Activated T-cell treated with anti-CD3 and anti-CD28 coated beads, Interleukin-2, amount 50 U/mL, for 72 hours (primary cell): ENCODE measurements at places on chromosomes 12 and 14.

- DNase-seq: no peak
Observed at GRCh38 chr14:61395115-61395725, 73.8 kb downstream of the PRKCH start.

DNA sequence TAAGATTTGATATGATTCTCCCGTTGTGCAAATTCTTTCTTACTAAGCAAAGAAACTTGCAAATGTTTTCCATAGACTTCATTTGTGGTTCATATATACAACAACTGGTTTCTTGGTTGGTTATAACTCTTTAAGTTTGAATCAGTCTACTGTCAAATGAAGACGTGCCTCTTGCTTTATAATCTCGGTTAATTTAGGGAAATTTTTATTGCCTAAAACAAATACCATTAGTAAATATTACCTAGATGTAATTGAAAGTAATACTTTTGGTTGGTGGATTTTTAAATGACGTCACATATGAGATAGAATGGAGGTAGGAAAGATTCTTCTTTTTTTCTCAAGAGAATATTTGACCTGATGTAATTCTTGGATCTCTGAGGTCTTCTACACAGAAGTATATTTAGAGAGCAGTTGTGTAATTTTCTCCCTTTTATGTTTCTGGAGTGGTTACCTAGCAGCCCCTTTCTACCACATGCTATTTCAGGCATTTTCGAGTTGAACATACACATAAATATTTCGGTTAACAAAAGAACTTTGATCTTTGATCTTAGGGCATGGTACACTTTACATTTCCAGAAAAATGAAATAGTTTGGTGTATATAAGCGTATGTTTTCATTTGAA lies 1.7 kb downstream of the ATF7IP start:
- DNase-seq: no peak

DNA sequence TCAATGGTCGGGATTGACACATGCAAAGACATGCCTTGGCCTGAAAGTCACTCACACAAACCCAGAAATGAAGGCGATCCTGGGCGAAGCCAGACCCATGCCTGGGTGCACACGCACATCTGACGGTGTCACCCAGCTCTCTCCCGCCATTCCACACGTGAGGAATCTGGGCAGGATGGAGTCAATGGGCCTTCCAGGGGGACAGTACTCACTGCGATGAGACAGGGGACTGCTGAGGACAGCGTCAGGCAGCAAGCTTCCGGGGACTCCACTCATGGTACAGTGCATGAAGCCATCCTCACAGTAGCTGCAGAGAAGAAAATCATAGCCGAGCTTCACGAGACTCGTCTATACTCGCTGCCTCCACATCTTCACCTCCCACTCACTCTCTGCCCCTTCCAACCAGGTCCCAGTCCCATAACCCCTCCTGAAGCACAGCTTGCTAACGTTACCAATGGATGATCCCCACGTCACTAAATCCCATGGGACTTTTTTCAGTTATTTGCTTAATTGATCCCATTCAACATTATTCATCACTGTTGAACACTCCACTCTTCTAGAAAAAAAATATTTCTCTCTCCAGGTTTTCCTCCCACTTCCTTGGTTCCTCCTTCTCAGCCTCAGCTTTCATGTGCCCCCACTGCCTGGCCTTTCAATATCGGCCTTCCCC lies 77.8 kb downstream of the VWF start:
- DNase-seq: no peak

- no peak for DNase-seq
Observed at GRCh38 chr12:132079200-132079599, 64.9 kb downstream of the DDX51 start.

DNA sequence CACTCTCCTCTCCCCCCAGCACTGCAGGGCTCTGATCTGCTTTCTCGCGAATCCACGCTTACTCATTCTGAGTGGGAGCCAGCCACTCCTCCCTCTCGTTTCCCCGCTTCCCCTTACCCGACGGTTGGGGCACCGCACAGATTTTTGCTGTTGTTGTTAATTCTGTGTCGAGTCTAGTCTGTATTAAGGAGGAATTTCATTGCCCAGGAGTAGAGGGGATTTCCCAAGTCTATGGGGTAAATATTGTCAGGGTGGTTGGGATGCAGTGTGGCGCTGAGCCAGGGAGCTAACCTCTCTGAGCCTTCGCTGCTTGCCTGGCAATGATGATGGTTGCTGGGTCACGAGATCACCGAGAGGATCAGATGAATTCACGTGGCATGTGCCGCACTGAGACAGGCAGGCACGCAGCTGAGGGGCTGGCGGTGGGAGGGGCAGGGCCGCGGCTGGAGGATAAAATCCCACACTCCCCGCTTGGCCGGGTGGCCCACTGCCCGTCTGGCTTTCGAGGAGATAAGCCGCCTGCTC lies 18.5 kb downstream of the NCOR2 start:
- peak; percentile 27 for DNase-seq

GRCh38 chr14:94421316-94421715 lies 31.3 kb downstream of the SERPINA11 start:
- DNase-seq: no peak

- DNase-seq: no peak
Observed at GRCh38 chr14:58104808-58105207, 47.2 kb downstream of the ARMH4 start.

DNA sequence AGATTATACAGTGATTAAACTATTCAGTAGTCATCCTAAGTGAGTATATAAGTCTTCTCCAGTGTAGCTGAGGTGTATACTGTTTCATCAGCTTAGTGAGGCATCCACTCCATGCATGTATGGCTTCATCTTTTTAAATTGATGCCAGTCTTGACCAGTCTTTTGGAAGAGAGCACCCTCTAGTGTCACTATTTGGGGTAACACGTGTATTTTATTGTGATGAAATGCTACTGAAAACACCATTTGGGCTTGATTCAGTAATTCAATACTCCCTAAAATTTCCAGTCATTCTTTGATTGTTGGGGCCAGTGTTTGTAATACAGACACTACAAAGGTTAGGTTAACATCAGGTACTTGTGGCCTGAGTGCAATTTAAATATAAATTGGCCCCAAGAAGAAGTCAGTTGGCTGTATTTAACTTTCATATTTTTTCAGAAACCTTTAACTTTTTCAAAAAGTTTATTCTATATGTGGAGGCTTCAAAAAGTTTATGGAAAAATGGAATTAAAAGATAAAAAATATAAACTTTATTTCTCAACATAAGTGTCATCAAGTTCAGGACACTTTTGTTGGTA lies 35.3 kb downstream of the MIPOL1 start:
- DNase-seq: no peak

GRCh38 chr14:102805371-102805891 lies 28.2 kb downstream of the TRAF3 start:
- peak; percentile 69 for DNase-seq

DNA sequence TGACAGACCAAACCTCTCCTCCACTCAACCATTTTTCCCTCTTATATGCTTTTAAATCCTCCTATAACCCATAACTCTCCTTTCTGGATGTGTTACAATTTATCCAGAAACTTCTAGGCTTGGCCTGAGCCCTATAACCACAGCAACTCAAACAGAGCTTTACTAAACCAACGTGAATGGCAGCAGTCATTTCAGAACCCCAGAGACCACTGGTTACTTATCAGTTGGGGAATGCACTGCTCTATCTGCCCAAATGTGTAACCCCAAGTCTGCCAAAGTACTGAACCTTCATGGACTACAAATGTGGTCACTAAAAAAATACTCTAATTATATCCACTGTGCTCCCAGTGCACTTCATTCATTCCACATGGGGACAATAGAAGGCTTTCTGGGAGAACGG lies 42.0 kb downstream of the NAA25 start:
- no peak for DNase-seq

- no peak for DNase-seq
Observed at GRCh38 chr12:76103958-76104357, 19.5 kb upstream of the NAP1L1 start.

DNA sequence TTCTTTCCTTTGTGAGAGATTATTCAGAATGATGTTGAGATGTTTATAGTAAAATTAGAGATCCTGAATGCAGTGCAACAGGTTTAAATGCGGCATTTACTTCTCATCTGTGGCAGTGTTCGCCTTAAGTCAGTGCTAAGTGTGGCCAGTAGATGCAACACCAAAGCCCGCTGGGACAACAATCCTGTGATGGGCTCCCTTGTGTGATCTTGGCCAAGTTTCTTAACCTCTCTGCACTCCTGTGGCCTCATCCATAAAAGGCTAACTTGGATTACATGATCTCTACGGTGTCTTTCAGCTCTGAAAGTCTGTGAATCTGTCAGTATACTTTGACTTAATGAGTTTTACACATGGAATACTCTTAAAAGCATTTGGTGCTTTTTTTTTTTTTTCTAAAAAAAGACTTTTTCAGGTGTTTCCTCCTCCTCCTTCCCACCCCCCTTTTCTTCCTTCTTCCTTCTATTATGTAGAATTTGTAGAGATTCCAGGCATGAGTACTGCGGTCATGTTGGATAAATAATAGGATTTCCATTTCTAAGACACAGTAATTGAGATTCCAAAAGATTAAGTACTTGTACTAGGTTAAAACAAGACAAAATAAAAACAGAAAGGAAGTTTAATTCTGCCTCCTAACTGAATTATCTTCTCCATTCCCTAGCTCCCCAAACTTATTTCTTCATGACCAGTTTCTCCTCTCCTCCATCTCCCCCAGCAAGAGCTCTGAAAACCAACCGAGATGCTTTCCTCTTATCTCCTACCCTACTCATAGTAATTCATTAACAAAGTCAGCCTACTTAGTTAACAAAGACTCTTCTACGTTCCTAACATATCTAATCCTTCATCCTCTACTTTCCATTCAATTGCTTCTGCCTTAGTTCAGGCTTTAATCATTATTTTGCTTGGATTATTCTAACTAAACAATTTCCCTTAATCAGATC lies 42.2 kb upstream of the NAV3 start:
- no peak for DNase-seq

- DNase-seq: no peak
Observed at GRCh38 chr12:76863005-76863670, 15.7 kb downstream of the CSRP2 start.

- DNase-seq: no peak
Observed at GRCh38 chr12:118680356-118680963, 300.9 kb upstream of the SRRM4 start.

DNA sequence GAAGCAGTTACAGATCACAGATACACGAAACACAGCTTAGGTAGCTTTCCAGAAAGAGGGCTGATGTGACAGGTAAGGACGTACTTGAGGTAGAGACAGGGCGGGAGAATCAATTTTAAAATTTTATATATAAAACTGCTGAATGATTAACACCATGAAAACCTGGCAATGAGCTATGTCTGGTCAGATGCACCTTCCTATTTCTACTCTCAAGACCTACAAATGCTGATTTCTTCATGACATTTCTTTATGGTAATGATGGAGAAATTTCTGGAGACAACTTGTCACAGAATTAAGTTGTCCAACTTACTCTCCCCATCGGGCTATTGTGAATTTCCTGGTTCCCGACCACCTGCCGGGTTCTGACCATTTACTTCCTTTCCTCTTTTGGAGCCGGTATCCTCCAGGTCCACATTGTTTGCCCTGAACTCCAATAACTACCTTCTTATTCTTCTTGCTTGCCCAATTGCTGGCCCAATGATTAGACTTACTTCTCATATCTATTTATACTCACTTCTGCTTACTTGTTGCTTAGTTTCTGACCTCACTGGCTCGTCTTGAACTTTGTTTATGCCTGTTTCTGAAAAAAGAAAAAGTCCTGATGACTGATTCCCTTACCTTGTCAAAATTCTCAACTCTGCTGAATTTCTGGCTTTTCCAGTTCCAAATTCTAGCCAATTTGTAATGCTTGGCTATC lies 12.8 kb upstream of the ATP2B1 start:
- no peak for DNase-seq

- DNase-seq: no peak
Observed at GRCh38 chr12:47087088-47087688, 7.4 kb upstream of the AMIGO2 start.

DNA sequence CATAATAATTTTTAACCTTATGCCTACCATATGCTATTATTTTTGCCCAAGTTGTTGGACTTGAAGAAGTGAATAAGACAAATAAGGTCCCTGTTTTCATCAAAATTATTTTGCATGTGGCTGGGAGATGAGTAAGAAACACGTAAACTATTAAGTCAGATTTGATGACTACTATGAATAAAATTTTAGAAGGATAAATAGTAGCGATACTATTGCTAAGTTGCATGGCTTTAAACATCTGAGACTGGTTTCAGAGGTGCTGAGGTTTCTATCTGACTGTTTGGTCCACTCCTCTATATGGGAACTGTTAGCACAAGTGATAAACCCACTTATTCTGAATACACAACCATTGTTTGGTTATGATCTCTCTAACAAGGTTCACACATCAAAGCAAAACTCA lies 674.3 kb upstream of the MDGA2 start:
- no peak for DNase-seq

GRCh38 chr14:23399591-23399990 lies 8.5 kb downstream of the MYH6 start:
- DNase-seq: no peak

DNA sequence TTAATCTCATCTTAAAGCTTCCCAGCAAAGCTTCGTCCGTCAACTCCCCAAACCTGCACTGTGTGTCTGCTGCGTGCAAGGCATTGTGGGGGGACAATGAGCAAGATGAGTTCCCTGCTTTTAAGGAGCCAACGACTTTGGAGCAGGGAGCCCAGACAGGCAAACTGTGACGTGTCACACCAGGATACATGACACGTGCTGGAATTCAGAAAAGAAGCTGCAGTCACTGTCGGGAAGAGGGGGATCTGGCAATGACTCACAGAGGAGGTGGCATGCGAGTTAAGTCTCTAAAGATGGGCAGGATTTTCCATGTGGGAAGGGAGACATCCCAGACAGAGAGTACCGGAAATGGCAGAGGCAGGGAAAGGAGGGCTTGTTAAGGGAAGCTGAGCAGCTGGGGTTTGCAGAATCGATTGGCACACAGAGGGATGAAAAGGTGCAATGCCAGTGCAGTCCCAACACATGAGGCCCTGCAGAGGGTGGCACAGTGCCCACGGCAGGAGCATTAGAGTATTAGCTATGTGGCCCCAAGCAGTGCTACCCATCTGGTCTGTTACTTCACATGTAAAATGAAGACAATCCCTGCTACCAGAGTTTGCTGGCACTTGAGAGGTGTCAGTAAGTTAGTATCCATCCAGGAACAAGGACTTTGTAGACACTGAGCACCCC lies 52.9 kb downstream of the SETD3 start:
- no peak for DNase-seq

DNA sequence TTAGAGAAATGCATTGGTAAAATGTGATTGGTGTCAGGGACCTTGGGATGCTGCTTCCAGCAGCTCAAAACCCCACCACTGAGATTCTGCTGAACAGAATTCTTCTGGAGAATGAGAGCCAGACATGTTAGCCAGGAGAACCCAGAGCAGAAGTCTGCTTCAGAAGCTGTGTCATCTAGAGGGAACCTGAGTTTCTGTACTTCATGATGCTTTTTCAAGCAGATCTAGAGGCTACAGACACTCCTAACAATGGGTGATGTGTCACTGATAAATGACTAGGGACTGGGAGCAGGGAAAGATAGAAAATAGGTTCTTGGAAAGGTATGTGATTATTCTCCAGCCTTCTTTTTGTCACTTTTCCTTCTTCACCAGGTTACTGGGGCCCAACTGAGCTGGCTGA lies 41.6 kb downstream of the KANSL2 start:
- no peak for DNase-seq
